ENCODE measurements at places on chromosomes 11 and 22.

GRCh38 chr11:111735262-111736116 is 30.7 kb downstream of the PPP2R1B start:
- DNase-seq, result no peak

DNA sequence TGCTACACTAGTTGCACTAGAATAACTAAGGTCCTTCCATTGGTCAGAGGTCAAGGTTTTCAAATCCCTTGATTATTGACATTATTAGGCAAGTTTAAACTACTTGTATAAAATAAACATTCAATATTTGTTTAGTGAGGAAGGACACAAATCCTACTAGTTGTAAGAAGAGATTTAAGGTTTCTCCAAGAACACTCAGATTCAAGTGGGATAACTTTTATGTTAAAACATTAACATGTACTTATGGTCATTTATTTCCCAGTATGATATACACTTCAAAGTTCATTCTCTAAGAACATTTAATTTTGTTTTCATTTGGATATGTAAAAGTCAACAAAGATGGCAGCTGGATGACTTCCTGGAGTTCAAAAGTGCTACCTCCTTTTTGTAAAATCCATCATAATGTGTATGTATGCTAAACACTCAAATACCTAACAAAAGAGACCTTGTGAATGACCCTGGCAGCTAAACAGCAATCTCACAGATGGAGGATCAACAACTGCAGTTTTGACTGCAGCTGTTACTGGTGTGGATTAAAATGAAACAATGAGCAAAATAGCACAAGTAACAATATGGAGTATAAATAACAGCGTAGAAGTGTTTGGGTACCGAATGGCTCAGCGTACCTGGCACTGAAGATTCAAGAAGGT is 1.5 kb downstream of the CCDC90B start:
- DNase-seq, result no peak

DNA sequence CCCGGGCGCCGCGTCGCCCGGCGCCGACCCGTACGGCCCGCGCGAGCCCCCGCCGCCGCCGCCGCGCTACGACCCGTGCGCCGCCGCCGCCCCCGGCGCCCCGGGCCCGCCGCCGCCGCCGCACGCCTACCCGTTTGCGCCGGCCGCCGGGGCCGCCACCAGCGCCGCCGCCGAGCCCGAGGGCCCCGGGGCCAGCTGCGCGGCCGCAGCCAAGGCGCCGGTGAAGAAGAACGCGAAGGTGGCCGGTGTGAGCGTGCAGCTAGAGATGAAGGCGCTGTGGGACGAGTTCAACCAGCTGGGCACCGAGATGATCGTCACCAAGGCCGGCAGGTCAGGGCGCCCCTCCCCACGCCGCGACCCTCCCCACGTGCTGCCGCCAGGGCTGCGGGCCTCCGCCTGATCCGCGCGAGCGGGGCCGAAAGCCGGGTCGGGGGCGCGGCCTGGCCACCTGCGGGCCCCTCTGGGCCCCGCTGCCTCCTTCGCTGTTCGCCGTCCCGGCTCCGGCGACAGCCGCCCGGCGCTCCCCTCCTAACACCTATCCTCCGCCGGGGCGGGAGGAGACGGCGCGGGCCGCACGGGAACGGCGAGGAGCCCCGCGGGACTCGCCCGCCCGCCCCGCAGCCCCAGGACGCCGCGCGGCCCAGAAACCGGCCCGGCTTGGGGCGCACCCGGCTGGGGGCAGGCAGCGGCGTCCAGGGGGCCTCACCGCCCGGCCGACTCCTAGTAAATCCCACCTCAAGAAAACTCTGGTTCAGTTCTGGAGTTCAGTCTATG is 560 bp downstream of the TBX1 start:
- DNase-seq, result no peak

DNA sequence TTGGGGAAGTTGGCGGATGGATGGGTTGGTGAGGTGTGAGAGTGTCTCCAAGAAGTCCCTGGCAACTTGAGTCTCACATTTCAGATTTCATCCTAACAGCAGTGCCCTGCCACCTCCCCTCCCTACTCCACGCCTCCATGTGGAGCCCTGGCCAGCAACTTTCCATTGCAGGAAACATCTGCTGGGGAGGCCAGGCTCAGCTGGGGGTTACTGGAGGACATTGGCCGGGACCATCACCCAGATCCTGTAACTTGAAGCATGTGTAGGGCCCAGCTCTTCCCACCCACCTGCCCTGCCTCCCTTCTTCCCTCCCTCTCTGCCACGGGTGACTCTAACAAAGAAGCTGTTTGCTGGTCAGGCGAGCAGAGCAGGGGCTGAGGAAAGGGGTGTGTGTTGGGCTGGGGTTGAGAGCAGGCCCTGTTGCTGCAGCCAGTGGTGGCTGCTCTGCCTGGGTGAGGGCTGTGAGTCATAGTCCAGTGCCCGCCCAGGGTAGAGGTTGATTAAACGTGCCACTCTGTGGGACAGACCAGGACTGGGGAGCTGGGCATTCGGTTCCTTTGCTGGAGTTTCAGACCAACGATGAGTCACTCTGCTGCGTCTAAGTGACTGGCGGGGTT is 64.0 kb downstream of the SCN3B start:
- DNase-seq, result no peak

DNA sequence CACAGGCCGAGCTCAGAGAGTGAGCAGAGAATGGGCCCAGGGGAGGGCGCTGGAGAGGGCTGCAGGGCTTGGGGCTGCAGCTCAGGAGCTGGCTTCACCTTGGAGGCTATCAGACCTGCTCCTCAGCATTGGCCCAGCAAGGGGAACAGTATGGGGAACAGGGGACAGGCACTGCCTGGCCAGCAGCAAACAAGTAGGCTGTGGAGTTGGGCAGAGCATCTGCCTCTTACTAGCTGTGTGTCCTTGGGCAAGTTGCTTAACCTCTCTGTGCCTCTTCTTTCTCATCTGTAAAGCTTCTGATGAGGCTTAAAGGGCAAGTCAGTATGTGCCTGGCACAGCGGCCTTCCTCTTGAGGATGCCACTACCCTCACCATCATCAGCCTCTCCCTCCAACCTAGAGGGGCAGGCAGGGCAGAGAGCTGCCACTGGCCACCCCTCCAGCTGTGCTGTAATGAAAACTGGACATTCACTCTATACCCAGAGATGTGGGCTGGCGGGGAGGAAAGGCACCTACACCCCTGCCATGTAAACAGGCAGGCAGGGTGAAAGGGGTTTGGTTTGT is 7.5 kb upstream of the CDKN1C start:
- no peak for DNase-seq

Data from stimulated activated CD8-positive, alpha-beta memory T cell treated with anti-CD3 and anti-CD28 coated beads, Interleukin-4, amount 100 ng/mL, for 1 hour (primary cell).